ENCODE measurements at places on chromosomes 2 and 18.

DNA sequence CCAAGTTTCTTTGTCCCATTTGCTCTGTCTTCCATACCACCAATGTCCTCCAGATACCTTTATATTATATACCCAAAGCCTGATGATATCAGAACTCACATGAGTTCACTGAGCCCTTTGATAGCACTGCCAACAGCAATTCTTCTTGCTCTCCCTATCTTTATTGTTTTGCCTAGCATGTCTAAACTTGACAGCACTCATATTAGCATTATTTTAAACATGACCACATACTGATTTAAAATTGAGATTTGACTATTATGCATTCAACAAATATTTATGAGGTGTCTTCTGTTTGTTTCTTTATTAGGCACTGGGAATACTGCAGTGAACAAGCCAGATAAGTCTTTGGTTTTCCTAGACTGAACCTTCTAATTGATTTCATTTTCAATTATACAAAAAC, 587.3 kb upstream of the GCFC2 start:
- DNase-seq: no peak

DNA sequence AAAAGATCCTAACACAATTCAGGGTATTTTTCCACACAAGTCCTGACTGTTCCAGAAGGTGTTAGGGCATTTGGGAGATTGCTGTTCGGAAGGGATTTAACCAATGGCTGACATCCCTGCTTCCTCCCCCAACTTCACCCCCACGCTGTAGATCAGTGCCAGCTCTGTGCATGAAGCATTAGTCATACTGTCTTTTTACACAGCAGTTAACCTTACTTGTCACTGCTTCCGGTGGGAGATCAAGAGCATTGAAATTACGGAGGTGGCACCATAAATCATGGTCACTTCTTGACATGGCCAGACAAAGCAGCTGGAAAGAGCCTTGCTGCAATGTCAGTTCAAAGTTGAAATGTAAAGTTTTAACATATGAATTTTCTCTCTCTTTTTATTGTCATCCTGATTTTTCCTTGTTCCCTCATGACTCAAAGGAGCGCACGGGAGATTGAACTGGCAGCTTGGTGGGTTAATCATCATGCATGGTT, 70.2 kb downstream of the HRH4 start:
- no peak for DNase-seq

DNA sequence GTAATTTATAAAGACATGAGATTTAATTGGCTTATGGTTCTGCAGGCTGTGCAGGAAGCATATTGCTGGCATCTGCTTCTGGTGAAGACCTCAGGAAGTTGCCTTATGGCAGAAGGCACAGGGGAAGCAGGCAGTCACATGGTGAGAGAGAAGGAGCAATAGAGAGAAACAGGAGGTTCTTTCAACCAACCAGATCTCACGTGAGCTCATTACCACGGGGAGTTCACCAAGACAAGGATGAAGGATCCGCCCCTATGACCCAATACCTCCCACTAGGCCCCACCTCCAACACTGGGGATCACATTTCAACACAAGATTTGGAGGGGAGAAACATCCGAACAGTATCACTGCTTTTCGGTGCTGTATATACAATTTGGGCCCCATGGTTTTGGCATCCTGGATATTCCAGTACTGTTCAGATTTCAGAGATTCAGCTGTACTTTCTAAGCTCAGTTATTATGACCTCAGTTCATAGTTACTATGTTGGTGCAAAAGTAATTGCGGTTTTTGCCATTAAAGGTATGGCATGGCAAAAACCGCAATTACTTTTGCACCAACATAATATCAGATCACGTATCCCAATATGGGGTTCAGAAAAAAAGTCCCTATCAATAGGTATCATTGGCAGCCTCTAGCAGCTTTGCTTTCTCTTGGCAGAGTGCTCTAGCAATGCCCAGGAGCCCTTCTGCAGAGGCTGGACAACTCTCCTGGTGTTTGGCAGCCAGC, 189.6 kb upstream of the SIX3 start:
- no peak for DNase-seq

GRCh38 chr2:225318440-225318839, 81.1 kb upstream of the NYAP2 start:
- DNase-seq: no peak

DNA sequence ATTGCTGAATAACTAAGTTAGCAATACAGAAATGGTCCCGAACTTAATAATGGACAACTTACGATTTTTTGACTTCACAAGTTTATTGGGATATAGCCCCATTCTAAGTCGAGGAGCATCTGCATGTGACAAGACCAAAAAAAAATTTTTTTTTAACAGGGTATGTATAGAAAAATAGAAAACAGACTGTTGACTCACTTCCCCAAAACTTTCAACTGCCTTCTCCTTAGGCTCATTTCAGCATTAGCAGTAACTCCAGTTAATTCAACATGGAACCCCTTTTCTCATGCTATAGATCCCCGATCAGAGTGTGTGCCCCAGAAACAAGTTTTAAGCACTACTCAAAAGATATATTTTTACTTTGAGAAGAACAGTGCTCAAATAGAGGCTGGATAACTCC, 5.4 kb downstream of the CD302 start:
- DNase-seq: no peak

- DNase-seq: no peak
Measured at GRCh38 chr18:50707855-50708469, 111.9 kb downstream of the MRO start.
